ENCODE measurements at places on chromosomes 16 and 17. TPM values are rescaled to one million over a fixed set of nuclear protein-coding genes. Genes with fewer than 3 reads are reported as not detected.

DNA sequence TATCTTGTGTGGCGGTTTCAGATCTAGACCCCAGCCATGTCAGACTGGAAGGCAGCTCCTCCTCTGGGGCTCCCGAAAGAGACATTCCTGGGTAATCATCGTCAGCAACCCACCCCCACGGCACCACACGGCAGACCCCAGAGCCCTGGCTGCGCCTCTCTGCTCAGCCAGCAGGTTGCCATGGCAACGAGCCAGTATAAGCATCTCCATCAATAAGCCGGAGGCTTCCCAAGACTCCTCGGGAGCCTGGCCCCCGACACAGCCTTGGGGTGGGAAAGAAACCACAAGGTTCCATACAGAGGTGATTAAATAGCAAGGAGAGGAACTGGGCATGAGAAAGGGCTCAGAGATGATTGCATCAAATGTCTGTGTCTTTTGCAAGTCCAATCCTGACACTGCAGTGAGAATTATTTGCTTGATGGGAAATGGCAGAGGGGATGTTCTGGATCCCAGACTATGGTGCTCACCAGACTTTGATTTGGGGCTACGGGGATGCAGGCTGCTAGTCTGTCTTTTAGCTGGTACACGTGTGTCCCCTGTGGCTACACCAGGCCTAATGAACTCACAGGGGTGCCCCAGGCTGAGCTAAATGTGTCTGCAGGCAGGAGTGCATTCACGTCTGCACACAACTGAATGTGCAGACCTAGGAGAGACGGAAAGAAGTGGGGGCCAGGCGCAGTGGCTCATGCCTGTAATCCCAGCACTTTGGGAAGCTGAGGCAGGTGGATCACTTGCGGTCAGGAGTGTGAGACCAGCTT is 320.5 kb upstream of the TNRC6C start:
- ATAC-seq, result no peak

Gene KRT33B
- not detected for total RNA-seq

GRCh38 chr17:79160980-79161636 is 86.5 kb downstream of the ENGASE start:
- peak; percentile 55 for ATAC-seq

DNA sequence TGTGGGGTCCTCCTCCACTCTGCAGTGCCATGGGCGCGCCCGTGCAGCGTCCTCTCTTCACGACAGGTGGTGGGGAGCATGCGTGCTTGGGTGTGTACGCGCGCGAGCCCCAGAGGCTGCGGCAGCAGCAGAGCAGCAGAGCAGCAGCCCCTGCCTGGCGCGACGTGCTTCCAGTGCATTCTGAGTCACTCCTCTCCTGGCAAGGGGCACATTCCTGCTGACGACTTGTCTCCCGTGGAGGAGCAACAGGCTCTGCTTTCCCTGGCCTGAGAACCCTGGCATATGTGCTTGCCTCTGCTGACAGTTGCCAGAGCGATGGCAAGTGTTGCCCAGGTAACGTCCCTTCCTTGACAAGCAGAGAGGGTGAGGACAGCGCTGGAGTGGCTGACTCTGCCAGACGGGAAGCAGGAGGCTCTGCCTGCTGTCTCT is 133.8 kb upstream of the PLCG2 start:
- ATAC-seq, result no peak

DNA sequence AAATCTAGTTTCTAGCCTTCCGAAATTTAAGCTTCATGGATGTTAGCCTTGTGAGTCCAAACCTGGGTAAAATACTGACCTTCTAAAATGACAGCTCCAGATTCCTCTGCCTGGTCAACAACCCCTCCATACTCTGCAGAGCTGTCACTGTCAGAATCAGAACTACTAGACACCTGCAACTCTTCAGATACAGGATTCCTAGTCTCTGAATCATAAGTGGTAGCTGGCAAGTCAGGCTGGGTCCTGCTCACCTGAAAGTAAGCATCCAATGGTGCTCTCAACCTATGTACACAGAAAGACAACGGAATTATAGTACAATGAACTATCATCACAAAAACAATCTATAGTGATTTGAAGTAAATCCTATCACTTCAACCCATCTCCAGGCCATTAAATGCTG is 14.8 kb downstream of the RFWD3 start:
- ATAC-seq, result no peak

- ATAC-seq, result no peak
Observed at GRCh38 chr17:48997827-48998586, 822 bp downstream of the IGF2BP1 start.

- ATAC-seq, result peak; percentile 18
Observed at GRCh38 chr17:17749921-17750320, 68.7 kb downstream of the RAI1 start.

Gene AARSD1
- total RNA-seq, result 61.3 TPM

Gene CCL17
- total RNA-seq, result 7.8 TPM

DNA sequence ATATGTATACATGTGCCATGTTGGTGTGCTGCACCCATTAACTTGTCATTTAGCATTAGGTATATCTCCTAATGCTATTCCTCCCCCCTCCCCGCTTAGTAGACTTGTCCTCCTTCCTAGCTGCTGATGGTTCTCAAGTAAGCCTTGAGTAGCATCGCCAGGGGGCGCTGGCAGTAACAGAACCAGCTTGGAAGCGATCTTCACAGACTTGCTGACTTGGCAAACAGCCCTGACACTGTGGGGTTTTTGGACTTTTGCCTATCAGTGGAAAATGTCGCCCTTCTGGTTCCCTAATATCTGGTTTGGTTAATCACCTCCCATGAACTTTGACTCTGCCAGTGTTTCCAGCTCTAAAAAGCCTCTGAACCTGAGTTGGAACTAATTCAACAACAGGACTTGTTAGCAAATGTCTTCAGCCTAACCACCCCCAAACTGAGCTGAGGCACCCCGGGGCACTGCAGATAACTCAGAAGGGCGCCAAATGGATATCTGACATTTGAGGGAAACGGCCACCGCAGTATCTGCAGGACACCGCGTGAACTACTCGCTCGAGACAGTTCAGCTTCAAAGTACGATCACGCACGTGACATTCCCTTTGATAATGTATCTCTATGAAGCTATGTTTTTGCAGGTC is 15.4 kb upstream of the SPATA32 start:
- peak; percentile 95 for ATAC-seq

DNA sequence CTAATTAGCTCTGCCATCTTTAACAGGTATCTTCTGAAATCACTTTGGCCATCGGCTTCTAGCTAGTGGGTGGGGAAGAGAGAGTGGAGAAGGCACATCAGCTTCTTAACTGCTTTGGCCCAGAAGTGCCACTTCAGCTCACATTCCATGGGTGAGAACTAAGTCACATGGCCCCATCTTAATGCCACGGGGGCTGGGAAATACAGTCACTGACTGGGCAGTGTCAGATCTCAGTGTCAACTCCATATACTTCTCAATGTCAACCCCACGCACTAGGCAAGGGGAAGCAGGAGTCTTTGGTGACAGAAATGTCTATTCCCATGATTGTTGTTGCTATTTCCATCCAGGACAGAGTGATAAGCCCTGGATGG is 29.4 kb downstream of the CCR7 start:
- no peak for ATAC-seq

DNA sequence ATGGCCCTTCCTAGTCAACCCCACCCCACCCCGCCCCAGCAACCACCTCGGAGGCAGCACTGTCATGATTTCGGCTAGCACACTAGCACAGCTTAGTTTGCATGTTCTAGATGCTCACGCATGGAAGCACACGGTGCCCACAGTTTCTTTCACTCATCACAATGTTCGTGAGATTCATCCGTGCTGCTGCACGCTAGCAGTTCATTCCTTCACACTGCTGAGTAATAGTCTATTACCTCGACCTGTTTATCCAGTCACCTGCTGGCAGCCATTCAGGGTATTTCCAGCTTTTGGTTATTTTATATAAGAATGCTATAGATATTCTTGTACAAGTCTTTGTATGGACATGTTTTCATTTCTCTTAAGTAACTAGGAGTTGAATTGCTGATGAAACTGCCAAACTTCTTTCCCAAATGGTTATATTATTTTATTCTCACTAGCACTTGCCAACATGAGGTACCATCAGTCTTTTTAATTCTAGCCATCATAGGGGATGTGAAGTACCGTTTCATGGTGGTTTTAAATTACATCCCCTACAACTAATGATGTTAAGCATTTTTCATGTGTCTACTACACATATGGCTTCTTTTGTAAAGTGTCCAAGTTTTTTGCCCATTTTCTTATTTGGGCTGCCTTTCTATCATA is 75.7 kb downstream of the CYTH1 start:
- ATAC-seq, result no peak

GRCh38 chr16:3050487-3050886 is 4.1 kb downstream of the MMP25 start:
- ATAC-seq, result no peak

GRCh38 chr17:29980261-29980660 is 38.8 kb downstream of the EFCAB5 start:
- no peak for ATAC-seq

GRCh38 chr16:70601576-70602575 is 44.5 kb upstream of the IL34 start:
- no peak for ATAC-seq

DNA sequence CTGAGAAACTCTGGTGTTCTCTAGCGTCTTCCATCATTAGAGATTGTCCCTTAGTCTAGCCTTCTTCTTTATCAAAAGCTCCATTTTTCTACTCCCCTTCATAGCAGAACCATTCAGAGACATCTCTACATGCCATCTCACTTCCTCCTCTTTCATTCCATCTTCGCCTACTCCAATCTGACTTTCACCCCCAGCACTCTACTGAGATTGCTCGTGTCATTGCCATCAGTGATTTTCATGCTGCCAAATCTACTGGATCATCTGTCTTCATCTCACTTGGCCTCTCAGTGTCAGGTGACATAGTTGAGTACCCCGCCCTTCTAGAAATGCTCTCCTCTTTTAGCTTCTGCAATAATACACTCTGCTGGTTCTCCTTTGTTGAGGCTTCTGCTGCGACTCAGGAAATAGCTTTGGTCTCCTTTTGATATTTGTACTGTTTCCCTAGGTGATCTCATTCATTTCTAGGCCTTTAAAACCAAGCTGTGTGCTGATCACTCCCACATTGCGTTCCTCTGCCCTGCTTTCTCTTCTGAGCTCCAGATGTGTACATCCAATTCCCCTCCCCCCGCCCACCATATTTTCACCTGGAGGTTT is 119.1 kb downstream of the FTO start:
- ATAC-seq, result peak; percentile 65

GRCh38 chr17:79485991-79486390 is 124.9 kb downstream of the RBFOX3 start:
- ATAC-seq, result no peak

GRCh38 chr16:102060-102855 is 24.2 kb downstream of the MPG start:
- no peak for ATAC-seq

DNA sequence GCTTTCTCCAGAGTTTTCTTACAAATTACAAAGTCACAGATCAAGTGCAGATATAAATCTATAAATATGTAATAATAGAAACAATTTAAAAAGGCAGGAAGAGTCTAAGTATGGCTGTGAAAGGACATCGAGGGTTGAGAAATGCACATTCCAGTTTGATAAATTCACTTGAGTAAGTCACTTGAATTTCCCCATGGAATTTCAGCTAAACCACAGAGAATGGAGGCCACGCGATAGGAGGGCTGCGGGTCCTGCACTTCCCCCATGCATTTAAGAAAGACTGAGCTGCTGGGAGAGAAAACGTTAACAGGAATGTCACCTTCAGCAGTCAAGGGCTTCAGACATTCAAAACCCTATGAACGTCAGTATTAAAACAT is 6.1 kb upstream of the MXRA7 start:
- no peak for ATAC-seq

- no peak for ATAC-seq
Observed at GRCh38 chr16:47258874-47259461, 115.2 kb upstream of the NETO2 start.

- no peak for ATAC-seq
Observed at GRCh38 chr17:57106107-57106835, 21.2 kb downstream of the AKAP1 start.

DNA sequence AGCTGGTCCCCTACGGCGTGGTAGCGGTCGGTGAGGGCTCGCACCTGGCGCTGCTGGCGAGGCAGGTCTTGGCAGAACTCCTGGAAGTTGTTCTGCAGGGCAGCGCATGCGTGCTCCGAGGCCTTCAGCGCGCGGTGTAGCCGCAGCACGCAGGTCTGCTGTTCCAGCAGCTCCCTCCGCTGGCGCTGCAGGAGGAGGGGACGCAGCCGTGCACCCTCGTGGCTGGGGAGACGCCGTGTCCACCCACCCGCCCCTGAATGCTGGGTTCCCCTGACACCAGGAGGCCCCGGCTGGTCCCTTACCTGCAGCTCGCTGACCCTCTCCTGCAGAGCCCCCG is 12.2 kb downstream of the EVPL start:
- no peak for ATAC-seq

DNA sequence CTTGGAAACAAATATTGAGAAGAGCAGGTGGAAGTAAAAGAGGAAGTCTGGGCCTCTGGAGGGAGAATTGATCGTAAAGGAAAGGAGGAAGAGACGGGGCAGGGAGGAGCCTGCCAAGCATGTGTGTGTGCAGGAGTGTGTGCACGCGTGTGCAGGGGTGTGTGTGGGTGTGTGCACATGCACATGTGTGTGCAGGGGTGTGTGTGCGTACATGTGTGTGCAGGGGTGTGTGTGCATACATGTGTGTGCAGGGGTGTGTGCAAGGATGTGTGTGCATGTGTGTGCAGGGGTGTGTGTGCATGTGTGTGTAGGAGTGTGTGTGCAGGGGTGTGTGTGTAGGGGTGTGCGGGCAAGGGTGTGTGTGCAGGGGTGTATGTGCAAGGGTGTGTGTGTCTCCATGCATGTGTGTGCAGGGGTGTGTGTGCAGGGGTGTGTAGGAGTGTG is 10.0 kb downstream of the CEP295NL start:
- no peak for ATAC-seq

DNA sequence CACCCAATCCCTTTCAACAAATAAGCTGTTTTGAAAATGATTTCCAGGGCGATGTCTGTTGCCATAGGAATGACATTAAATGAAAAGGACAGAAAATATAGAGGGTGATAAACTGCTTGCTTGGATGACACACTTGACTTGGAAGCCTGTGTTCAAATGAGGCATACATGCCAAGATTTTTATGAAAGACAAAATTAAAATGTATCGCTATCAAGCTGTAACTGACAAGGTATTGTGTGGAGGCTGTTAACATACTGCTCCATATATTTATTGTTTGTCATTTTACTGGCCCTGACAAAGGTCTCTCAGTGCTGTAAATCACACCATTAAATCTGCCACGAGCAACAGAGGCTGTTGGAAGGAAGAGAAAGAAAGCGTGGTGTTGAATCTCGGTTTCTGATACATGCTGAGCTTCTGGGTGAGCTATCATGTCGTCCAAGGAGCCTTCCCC is 456.2 kb upstream of the SALL1 start:
- ATAC-seq, result no peak

DNA sequence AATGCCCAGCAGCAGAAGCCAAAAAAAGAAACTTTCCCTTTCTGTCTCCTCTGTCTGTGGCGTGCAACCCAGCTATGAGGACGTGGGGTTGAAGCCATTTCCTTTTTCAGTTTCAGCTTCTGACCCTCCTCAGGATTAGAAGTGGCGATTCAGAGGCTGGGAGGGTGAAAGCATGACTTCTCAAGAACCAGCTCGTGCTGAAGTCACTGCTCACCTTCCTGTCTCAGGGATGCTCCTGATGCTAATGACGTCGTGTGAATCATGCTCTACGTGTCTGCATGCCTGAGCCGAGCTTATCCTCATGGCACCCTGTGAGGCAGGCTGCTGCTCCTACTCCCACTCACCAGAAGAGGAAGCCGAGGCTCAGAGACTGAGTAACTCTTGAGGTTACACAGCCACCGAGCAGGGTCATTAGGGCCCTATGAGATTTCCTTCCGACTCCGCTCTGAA is 5.7 kb upstream of the LPO start:
- peak; percentile 96 for ATAC-seq

All from activated T-helper 17 cell treated with anti-CD3 and anti-CD28 coated beads, Interleukin-2, amount 50 U/mL, for 72 hours (primary cell).